ENCODE measurements at places on chromosomes 1 and 21.
A peak's percentile ranks its signal among the peaks of the same experiment; 100 is the strongest.

DNA sequence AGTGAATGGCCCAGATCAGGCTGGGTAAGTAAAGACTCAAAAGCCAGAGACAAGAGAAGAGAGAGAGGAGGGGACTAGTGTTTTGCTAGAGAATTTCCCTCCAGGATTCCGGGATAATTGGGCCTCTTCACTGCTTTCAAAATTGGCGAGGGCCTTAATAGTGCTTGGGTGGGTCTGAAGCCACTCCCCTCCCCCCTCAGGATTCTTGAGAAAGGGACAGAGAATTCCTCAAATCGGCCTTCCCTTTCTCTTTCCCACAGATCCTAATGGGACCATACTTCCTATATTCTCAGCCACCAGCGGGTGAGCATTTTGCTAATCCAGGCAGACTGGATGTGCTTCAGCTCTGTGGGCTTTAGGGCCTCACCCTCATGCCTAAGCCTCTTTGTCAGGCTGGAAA lies 11.9 kb downstream of the SFN start:
- DNase-seq = no peak

DNA sequence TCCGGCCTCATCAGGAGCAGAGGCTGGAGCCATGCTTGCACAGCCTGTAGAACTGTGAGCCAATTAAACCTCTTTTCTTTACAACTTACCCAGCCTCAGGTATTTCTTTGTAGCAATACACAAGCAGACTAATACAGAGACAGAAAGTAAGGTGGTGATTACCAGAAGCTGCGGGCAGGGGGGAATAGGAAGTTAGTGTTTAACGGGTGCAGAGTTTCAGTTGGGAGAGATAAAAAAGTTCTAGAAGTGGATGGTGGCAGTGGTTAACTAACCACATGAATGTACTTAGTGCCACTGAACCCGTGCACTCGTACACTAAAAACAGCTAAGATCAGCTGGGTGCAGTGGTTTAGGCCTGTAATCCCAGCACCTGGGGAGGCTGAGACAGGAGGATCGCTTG lies 80.4 kb upstream of the TARDBP start:
- DNase-seq = no peak

- peak; percentile 91 for DNase-seq
Measured at GRCh38 chr1:87113313-87113712, 198.9 kb downstream of the HS2ST1 start.

DNA sequence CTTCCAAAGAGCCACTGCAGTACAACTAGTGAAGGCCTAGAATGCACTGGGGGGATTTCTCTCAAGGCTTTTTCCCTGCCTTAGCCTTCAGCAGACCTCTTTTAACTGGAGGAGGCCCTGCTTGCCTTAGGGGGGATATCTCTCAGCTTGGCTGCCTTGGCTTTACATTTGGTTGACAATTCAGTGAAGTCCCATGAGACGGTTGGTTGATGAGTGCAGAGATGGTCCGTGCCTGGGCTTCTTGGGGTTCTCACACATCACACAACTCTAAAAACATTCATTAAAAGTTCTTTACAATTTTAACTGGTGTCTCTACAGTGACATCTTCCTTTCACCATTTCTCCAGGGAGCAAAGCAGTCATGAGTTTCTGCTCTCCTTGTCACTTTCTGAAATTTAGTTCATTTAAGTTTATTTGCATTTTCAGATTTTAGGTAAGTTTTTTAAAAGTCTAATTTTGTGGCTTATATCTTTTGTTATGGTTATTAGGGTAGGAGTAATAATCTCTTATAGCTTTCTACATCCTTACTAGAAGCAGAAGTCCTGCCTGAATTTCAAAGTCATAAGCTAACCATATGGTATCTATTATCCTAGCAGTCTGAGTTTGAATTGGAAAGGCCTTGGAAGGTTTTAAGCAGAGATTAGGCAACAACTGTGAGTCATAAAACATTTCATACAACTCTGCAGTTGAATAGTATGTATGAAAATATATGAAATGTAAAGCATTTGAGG lies 487.6 kb downstream of the DPYD start:
- peak; percentile 92 for DNase-seq

DNA sequence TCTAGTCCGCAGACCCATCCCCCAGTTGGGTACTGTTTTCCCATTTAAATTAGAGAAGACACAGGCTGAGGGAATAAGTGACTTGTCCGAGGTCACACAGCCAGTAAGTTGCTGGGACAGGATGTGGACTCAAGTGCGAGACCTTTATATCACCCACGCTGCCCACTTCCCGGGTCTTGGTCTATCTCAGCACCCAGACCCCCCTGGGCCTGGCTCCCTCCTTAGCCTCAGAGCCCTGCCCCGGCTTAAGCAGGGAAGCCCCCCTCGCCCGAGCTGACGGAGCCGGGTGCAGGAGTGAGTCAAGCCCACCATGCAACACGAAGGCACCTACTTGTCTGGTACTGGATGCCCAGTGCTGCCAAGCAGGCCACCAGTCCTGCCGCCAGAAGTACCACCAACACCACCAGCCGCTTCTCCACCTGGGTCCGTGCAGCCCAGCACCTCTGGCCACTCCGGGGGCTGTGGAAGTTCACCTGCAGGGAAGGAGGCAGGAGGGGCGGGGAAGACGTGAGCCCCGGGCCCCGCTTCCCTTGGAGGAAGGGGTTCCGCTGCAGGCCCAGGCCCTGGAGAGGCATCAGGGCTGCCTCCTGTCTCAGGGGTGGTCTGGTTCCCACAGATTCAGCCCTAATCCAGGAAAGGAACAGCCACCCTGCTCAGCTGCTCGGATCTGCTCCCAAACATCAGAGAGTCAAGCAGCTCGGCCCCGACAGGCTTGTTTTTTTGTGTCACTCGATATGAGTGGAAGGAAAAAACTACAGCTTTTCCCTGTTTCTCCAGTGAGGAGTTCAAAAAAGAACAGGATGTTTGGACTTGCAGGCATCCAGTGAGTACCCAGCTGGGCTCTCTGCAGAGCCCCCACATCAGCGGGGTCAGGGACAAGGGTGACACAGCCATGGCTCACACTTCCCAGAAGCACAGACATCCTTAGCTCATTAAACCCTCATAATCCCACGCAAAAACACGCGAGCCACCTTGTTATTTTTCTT lies 11.1 kb downstream of the ECE1 start:
- no peak for DNase-seq

DNA sequence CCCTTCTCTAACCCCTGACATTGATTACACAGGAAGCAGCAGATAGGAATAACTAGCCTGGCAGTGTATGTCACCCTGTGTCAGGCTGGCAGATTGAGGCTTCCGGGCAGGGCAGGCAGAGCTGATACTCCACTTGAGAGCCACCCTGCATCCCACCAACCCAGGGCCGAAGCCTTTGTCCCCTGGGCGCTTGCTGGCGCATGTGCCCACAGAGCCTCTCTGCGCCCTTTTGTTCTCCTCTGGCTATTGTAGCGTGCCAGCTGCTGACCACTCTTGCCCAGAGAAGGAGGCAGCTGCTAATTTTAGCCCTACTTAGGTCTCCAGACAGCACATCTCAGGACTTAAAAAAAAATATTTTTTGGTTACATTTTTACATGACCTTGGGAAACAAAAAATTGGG lies 304.9 kb downstream of the HHAT start:
- no peak for DNase-seq

DNA sequence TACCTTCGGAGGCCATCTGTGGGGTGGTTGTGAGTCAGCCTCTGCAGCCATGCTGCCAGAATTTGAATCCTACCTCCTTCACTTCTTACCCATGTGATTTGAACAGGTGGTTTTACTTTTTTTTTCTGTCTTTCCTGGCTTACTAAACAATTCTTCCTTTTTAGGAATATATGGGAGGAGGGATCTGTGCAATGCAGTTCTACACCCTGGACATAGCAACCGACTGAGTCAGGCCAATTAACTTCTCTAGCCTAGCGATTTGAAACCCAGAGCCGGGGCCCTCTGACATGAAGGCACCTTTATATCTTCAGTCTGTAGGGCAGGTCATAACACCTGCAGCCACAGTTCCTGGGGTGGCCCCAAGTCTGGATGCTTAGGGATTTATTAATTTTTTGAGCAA lies 83.6 kb downstream of the ST6GALNAC3 start:
- no peak for DNase-seq

DNA sequence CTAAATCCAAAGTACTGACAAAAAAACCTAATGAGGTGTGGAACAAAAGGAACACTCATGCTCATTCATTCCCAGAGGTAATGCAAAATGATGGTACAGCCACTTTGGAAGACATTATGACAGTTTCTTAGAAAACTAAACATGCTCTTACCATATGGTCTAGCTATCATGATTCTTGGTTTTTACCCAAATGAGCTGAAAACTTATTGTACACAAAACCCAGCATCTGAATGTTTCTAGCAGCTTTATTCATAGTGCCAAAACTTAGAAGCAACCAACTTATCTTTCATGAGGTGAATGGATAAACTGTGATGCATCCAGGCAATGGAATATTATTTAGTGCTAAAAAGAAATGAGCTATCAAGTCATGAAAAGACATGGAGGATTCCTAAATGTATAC lies 318.4 kb upstream of the OLFM3 start:
- no peak for DNase-seq

DNA sequence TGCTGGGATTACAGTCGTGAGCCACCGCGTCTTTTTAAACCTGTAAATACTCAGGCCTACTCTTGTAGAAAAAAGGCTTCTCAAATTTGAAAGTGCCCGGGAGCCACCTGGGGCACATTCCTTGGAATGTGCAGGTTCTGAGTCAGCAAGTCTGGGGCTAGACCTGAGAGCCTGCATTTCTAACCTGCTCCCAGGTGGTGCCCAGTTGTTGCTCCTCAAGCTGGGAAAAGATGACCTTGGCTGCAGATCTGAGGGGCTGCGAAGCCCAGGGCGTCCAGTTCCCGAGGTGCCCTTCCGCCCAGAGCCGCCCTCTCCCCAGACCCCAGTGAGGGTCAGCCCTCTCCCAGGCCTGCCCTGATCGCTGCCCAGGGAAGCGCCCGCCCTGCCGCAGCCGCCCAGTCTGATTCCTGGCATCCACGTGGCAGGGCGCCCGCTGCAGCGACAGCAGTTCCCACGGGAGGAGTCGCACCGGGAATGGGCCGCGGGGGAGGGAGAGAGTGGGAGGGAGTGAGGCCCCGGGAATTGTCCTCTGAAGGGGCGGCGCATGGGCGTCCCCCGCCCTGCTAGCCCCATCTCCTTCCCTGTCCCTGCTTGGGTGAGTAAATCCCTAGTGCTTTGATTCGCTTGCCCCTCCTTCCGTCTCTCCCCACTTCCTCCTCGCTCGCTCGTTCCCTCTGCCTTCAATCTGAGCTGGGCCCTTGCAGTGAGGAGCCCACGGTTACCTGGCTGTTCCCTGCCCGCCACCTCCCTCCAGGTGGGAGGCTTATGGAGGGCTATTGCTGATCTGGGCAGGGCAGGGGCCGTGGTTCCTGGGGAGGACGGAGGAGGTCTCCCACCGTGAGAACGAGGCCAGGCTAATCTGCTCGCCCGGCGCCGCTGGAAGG lies 18.8 kb upstream of the TENT5B start:
- peak; percentile 85 for DNase-seq

- DNase-seq = no peak
Measured at GRCh38 chr1:153389973-153390879, 647 bp downstream of the S100A8 start.

DNA sequence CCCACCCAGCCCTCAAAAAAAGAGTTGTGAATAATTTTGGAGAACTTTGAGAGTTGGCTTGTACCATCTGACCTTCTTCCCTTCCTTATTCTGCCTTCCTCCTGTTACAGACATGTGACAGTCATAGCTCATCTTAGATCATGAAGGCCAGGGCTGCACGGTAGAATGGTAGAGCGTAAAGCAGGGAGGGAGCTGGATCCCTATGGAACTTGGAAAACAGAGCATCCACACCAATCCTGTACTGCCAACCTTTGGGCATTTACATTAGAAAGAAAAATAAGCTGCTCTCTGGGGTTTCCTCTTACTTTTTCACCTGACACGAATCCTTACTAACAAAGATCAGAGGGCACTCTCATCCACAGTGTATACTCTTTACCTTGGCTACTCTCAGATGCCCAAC lies 121.5 kb downstream of the GPR52 start:
- no peak for DNase-seq

GRCh38 chr1:20107796-20108195 lies 11.5 kb downstream of the PLA2G2D start:
- DNase-seq = no peak

DNA sequence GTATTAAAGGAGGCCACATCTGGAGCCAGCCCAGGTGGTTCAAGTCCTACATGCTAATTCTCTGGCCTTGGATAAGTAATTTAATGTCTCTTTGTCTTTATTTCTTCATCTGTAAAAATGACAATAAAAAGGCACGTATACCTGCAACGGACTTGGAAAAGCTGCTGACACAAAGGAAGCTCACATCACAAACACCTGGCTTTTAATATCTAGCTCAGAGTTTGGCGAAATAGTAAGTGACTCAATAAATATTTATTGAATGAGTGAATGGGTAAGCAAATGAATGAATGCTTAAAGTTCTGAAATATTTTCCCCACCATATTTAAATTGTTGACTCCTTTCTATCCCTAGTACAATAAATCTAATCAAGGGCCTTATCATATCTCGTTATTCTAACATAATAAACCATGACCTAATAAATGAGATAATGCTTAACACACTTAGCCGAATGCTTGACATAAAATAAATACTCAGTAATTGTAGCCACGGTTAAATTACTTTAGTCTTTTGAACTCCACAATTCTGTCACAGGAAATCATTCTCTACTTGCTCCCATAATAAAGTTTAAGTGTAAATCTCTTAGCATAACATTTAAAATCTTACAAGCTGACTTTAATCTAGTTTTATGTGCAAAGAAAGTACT lies 74.7 kb upstream of the PALMD start:
- DNase-seq = no peak

DNA sequence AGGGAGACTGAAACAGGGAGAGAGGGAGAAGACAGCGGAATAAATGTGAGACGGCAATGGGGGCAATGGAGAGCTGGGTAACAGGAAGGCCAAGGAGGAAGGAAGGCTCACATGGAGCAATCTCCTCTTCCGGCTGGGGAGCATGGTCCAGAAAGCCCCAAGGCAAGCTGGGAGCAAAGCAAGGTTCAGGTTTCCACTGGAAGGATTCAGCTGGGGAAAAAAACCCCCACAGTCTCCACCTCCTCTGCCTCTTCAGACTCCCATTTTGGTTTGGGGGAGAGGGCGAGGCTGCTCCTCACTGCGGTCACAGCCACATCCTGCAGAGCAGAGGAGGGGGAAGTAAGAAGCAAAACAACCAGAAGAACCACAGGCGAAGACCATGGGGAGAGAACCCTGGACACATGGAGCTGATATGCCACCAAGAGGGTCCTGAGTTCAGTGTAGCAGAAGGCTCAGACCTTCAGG lies 650 bp downstream of the TNFAIP8L2 start:
- DNase-seq = no peak

GRCh38 chr21:23021481-23021880 lies 2023.3 kb downstream of the NCAM2 start:
- DNase-seq = no peak

DNA sequence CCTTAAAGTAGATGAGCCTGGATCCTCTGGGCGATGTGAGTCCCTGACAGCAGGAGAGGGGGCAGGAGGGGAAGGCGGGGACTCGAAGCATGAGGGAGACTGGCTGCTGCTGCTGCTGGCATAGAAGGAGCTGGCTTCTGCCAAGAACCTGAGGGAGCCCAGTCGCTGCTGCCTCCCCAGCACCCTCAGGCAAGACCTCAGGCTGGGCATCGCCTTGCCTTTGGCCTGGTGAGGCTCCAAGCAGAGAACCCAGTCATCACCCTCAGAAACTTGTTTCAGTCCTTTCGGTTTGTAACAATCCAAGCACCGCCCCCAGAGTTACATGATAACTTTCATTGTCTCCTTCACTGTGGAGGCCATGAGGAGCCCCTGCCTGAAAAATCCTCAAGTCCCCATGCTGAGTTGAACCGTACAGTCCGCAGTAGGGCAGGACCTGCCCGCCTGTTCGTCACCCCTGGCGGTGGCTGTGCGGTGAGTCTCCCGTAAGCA lies 38.8 kb downstream of the POFUT2 start:
- peak; percentile 12 for DNase-seq

Data from fibroblast of skin of scalp (primary cell).